ENCODE measurements at places on chromosomes 13 and 19. TPM values are rescaled to one million over a fixed set of nuclear protein-coding genes. Genes with fewer than 3 reads are reported as not detected.
A peak's percentile ranks its signal among the peaks of the same experiment; 100 is the strongest.

The PLIN5 gene
- total RNA-seq, result 1.4 TPM

DNA sequence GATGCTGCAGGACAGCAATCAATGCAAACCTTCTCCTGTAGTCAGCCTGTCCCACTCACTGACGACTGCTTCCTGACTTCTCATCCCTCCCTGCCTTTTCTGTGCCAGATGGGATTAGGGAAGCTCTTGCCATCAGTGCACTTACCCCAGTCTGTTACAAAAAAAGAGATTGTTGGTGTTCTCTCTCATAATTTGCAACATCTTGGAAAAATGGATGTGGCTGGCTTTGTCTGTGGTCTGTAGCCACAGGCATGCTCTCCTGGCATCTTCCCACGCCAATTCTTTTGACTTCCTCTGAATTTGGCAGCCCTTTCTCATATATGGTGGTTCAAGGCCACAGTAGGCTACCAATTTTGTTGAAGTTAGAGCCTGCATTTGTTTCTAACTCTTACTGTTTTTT, 11.6 kb upstream of the HTR2A start:
- H3K4me3 ChIP-seq, result no peak overlapping the region
- no peak overlapping the region for H3K27ac ChIP-seq
- H3K4me1 ChIP-seq, result no peaks in the 10 kb centered on the region
- no peaks in the 10 kb centered on the region for H3K27me3 ChIP-seq
- DNase-seq, result no peak
- no peaks in the 10 kb centered on the region for H3K36me3 ChIP-seq

- peak overlapping the region; percentile 55 for H3K27ac ChIP-seq
- peaks cover 18% of the 10 kb centered on the region for H3K4me1 ChIP-seq
- peak; percentile 48 for DNase-seq
- H3K4me3 ChIP-seq, result peak overlapping the region; percentile 39
- H3K27me3 ChIP-seq, result no peaks in the 10 kb centered on the region
These were observed 10.1 kb downstream of the FUZ start for GRCh38 chr19:49802836-49803528.

The GPR4 gene
- total RNA-seq, result 1.3 TPM

The IZUMO4 gene
- 3.5 TPM for total RNA-seq

GRCh38 chr19:48136547-48136946, 25.9 kb upstream of the PLA2G4C start:
- H3K4me1 ChIP-seq, result no peaks in the 10 kb centered on the region
- H3K36me3 ChIP-seq, result peaks cover 50% of the 10 kb centered on the region
- H3K27ac ChIP-seq, result no peak overlapping the region
- no peak for DNase-seq
- no peak overlapping the region for H3K4me3 ChIP-seq
- no peaks in the 10 kb centered on the region for H3K27me3 ChIP-seq

DNA sequence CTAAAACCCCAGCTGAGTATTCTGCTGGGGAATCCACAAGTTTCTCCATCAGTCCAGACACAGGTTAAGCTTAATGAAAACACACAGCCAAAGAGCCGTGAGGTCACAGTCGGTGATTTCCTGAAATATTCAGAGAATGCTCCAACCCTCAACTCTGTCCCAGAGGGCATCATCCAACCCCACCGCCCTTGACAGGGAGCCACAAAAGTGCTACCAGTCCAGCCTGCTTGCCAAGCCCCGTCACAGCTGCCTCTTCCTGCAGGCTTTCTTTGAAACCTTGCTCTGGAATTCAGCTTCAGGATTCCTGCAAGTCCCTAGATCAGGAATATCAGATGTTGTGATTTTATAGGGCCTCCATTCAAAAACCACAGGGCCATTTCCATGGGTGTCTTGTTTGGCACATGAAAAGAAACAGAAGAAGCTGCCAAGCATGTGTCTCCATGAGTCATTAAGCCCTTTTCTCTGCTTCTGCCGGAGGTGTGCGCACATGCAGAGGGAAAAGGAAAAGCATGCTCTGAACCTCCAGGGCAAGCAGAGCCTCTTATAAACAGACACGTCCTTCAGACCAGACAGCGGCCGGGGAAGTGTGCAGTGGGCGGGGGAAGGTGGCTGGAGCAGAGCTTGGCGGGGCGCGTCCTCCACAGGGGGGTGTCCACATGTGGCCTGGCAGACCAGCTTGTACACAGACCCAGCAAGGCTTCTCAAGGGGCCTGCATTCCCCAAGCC, 164.7 kb downstream of the KATNAL1 start:
- no peak for DNase-seq
- H3K27ac ChIP-seq, result peak overlapping the region; percentile 57
- peaks cover 5% of the 10 kb centered on the region for H3K27me3 ChIP-seq
- H3K36me3 ChIP-seq, result no peaks in the 10 kb centered on the region
- H3K4me3 ChIP-seq, result no peak overlapping the region

DNA sequence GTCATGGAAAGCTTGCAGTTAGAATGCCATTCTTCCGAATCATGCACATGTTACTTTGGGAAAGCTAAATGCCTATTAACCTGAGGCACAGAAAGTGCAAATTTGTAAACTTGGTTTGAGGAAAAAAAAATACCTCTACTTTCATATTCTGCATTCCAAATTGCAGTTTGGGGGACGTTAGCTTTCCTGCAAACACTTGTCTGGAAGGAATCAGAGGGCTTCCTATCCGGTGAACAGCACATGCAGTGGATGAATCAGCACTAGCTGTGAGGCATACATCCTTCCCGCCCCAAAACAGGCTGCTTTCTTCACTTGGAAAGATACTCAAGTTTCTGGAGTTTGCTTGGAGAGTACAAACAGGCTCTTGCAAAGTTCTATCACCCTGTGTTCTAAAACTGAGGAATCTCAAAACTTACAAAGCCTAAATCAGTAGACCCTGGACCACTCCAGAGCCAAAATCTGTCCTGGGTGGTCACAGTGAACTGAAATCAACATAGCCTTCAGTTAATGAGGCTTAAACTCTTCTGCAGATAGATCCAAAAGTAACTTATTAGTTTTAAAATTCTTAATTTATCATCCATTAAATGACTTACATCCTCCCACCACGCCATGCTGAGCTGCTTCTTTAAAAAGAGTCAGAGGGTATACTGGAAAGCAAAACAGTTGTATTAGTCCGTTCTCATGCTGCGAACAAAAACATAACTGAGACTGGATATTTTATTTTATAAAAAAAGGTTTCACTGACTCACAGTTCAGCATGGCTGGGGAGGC, 802.3 kb upstream of the ARGLU1 start:
- H3K27ac ChIP-seq, result no peak overlapping the region
- H3K4me3 ChIP-seq, result no peak overlapping the region
- H3K36me3 ChIP-seq, result no peaks in the 10 kb centered on the region

- peaks cover 5% of the 10 kb centered on the region for H3K27me3 ChIP-seq
- DNase-seq, result no peak
- no peak overlapping the region for H3K27ac ChIP-seq
- no peaks in the 10 kb centered on the region for H3K36me3 ChIP-seq
These were observed 46.3 kb downstream of the ZNF724 start for GRCh38 chr19:23203841-23204344.

DNA sequence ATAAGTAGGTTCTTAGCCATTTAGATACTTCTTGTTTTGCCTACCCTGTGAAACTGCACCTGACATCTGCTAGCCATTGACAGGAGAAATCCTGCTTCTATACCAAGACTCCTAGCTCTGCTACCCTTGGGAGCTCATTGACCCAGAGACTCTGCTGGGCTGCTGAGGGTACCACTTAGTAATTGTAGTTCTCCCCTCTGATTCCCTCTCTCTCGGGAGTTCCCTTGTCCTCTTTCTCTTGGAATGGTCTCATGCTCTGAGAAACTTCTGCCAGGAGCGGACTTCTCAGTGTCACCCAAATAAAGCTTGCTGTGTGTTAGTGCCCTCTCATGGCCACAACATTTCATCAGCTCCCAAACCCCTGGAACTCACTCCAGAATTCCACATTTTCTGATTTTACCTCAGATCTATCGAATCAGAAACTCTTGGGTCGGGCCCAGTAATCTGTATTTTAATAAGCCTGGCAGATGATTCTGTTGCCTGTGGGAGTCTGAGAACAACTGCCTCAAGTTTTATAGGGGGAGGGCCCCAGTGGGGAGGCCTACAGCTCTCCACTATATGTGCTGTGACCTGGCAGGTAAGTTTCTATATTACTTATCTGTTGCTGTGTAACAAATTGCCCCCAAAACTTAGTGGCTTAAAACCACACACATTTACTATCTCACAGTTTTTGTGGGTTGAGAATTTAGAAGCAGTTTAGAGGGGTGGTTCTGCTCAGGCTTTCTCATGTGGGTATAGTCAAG, 221.1 kb downstream of the TDRD3 start:
- no peak overlapping the region for H3K27ac ChIP-seq
- DNase-seq, result peak; percentile 16
- no peaks in the 10 kb centered on the region for H3K4me1 ChIP-seq
- no peak overlapping the region for H3K4me3 ChIP-seq
- no peaks in the 10 kb centered on the region for H3K36me3 ChIP-seq

DNA sequence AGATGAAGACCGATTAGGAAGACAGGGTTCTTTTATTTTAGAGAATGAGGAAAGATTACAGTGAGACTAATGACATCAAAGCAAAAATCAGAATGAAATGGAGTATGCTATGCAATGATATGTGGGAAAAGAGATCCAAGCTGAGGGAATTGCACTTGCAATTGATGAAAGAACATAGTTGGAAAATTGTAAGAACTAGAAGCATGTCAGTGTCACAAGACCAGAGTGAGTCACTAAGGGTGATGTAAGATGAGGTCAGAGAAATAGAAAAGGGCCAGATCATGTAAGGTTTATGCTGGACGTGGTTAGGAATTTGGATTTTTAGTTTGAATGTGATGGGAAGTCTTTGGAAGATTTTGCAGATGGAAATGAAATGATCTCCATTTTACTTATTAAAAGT, 1937.3 kb downstream of the OLFM4 start:
- H3K27ac ChIP-seq, result no peak overlapping the region
- H3K27me3 ChIP-seq, result no peaks in the 10 kb centered on the region
- no peaks in the 10 kb centered on the region for H3K4me1 ChIP-seq
- no peak overlapping the region for H3K4me3 ChIP-seq

- H3K27me3 ChIP-seq, result no peaks in the 10 kb centered on the region
- H3K27ac ChIP-seq, result no peak overlapping the region
- no peak for DNase-seq
- H3K4me1 ChIP-seq, result peaks cover 58% of the 10 kb centered on the region
- peaks cover 87% of the 10 kb centered on the region for H3K36me3 ChIP-seq
- no peak overlapping the region for H3K4me3 ChIP-seq
These were observed 4.7 kb downstream of the B3GNT8 start for GRCh38 chr19:41422456-41422855.

The TMPRSS9 gene
- not detected for total RNA-seq

DNA sequence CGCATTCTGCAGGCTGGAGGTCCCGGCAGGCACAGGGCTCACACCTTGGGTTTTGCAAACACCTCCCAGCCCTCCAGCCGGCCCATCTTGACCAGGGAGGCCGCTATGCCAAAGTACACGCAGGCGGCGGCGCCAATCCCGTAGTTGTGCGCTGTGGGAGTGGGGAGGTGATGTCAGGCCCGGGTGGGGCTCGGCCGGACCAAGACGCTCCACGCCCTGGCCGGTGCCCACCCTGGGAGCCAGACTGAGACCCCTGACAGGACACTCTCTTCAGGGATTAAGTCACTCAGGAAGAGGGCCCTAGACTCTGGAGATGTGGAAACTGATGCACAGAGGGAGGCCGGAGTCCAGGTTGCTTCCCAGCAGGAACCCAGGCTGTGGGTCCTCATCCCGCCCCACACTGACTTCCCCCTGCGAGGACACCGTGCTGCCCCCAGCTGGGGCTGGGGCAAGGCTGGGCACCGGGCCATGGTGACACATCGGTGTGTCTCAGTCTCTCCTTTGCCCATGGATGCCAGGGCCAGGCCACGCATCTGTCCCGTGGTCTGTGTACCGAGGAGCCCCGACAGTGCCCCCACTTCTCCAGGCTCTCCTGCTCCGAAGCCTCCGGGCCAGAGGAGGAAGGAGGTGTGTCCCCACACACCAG, 8.8 kb downstream of the NDUFA11 start:
- no peak overlapping the region for H3K4me3 ChIP-seq
- DNase-seq, result no peak
- H3K4me1 ChIP-seq, result peaks cover 64% of the 10 kb centered on the region
- no peaks in the 10 kb centered on the region for H3K27me3 ChIP-seq

The EMP3 gene
- total RNA-seq, result 57.2 TPM

- H3K27me3 ChIP-seq, result no peaks in the 10 kb centered on the region
- no peaks in the 10 kb centered on the region for H3K36me3 ChIP-seq
- no peak for DNase-seq
- H3K4me1 ChIP-seq, result no peaks in the 10 kb centered on the region
- no peak overlapping the region for H3K27ac ChIP-seq
These were observed 43.3 kb upstream of the FARP1 start for GRCh38 chr13:98099627-98100026.

- H3K4me3 ChIP-seq, result peak overlapping the region; percentile 39
- H3K27ac ChIP-seq, result peak overlapping the region; percentile 79
- H3K4me1 ChIP-seq, result peaks cover 79% of the 10 kb centered on the region
- no peaks in the 10 kb centered on the region for H3K27me3 ChIP-seq
These were observed 81.2 kb downstream of the STARD13 start for GRCh38 chr13:33204130-33204927.

The NXNL1 gene
- total RNA-seq, result not detected

GRCh38 chr19:24029941-24030636, 56.9 kb upstream of the ZNF254 start:
- no peaks in the 10 kb centered on the region for H3K27me3 ChIP-seq
- DNase-seq, result no peak
- H3K4me3 ChIP-seq, result no peak overlapping the region
- H3K36me3 ChIP-seq, result no peaks in the 10 kb centered on the region

DNA sequence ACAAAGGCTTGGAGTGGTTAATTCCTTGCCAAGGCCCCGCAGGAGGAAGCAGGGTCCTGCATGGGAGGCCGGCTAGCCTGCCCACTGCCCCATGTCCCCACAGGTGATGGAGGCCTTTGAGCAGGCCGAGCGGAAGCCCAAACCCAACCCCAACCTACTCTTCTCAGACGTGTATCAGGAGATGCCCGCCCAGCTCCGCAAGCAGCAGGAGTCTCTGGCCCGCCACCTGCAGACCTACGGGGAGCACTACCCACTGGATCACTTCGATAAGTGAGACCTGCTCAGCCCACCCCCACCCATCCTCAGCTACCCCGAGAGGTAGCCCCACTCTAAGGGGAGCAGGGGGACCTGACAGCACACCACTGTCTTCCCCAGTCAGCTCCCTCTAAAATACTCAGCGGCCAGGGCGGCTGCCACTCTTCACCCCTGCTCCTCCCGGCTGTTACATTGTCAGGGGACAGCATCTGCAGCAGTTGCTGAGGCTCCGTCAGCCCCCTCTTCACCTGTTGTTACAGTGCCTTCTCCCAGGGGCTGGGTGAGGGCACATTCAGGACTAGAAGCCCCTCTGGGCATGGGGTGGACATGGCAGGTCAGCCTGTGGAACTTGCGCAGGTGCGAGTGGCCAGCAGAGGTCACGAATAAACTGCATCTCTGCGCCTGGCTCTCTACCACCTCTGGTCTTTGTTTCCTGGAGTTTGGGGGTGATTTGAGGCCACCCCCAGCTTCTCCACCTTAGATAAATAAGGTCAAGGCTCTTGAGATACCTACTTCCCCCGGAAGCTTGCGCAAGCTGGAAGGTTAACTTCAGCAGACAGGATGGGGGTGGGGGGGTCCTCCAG, 2.6 kb downstream of the B3GNT8 start:
- H3K4me1 ChIP-seq, result peaks cover 49% of the 10 kb centered on the region
- H3K27me3 ChIP-seq, result no peaks in the 10 kb centered on the region
- no peak for DNase-seq
- H3K27ac ChIP-seq, result no peak overlapping the region
- peak overlapping the region; percentile 54 for H3K4me3 ChIP-seq
- peaks cover 68% of the 10 kb centered on the region for H3K36me3 ChIP-seq

- no peaks in the 10 kb centered on the region for H3K4me1 ChIP-seq
- no peak for DNase-seq
- H3K4me3 ChIP-seq, result no peak overlapping the region
- H3K27me3 ChIP-seq, result no peaks in the 10 kb centered on the region
- H3K27ac ChIP-seq, result no peak overlapping the region
These were observed 59.0 kb downstream of the DGKH start for GRCh38 chr13:42107421-42107820.

Measured in stomach (tissue), 19 donors.